ENCODE measurements at places on chromosomes 5 and 9. TPM values are rescaled to one million over a fixed set of nuclear protein-coding genes. Genes with fewer than 3 reads are reported as not detected.
A peak's percentile ranks its signal among the peaks of the same experiment; 100 is the strongest.

Gene RASGRF2
- 11.1 TPM for total RNA-seq

Gene LMX1B
- not detected for total RNA-seq

Gene NCS1
- 24.3 TPM for total RNA-seq

Gene SH3TC2
- not detected for total RNA-seq

Gene FCN1
- total RNA-seq, result 1.6 TPM

Gene PRDM9
- not detected for total RNA-seq

Gene CCDC171
- 2.3 TPM for total RNA-seq

Gene SH3RF2
- total RNA-seq, result not detected

Gene IL13
- total RNA-seq, result 69.0 TPM

Gene SLF1
- 14.0 TPM for total RNA-seq

Gene DRD1
- total RNA-seq, result not detected

Gene TAF11L4
- total RNA-seq, result not detected

- no peak for DNase-seq
Observed at GRCh38 chr9:36029765-36030528, 6.8 kb upstream of the RECK start.

DNA sequence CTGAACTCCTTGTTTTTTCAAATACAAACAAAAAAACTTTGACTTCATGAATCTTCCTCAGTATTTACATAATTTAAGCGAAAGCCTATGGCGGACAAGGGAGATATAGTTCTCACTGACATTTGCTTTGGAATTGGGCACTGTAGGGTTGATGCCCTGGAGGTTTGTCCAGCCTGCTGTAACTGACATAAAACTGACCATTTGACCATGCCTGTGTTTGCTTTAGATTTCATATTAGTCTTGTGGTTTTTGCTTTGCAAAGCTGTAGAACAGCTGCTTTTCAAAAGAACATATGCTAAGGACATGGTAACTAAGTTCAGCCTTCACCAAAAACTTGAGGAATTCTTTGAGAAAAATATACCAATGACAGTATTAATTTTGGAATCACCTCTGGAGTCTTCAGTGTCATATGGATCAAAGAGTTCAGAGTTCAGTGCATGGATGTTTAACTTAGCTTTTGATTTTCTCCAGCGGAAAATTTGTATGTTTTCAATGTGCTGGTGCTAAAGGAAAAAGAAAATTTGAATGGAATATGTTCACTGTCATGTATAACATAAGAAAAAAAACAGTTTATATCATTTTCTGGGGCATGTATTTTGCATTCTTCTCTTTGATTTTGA lies 1013.1 kb downstream of the NR2F1-AS1 start:
- DNase-seq, result no peak

DNA sequence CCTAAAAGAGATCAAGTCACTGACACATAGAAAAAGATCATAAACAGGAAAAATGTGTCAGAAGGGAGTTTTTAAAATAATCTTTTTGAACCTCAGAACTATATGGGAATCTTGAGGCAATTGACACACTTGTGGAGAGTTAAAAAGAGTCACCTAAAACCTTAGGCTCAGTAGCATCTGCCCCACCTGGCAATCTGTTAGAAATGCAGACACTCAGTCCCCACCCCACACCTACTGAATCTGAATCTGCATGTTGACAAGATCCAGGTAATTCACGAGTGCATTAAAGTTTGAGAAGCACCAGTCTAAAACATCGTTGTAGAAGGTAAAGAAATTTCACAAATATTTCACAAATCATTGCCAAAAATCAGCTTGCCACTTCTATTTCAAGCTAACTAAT lies 388.3 kb downstream of the NR2F1-AS1 start:
- DNase-seq, result no peak

- DNase-seq, result no peak
Observed at GRCh38 chr9:38195737-38196161, 126.7 kb upstream of the SHB start.

DNA sequence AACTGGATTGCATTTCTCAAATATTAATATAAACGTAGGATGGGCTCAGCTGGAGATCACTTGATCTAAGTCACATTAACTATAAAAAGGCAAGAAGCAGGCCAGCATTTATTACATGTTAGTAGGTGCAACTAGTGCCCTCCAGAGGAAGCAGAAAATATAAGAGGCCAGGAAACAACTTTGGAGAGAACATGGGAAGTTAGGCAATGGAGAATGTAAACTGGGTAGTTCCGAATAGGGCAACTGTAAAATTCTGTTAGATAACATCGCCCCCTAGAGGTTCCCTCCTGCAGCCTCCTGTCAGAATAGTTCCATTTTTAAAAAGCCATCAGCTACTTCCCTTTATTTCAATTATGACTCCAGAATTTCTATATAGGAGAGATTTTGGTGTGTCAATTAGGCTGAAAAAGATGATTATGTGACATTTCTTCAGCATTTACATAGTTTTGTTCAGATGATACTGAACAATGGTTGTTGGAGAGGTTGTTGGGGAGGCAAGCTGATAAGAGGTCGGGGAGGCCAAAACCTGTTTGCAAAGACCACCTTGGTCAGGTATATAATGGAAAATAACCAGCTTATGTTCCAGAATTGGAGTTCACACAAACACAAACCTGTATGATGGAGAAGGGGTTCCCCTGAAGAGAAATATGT lies 22.4 kb downstream of the CCL28 start:
- peak; percentile 5 for DNase-seq

GRCh38 chr5:17995997-17996396 lies 361.7 kb downstream of the TAF11L14 start:
- DNase-seq, result no peak

GRCh38 chr9:77945798-77946197 lies 85.8 kb downstream of the GNAQ start:
- no peak for DNase-seq

GRCh38 chr5:155309021-155309746 lies 295.6 kb downstream of the KIF4B start:
- DNase-seq, result no peak

DNA sequence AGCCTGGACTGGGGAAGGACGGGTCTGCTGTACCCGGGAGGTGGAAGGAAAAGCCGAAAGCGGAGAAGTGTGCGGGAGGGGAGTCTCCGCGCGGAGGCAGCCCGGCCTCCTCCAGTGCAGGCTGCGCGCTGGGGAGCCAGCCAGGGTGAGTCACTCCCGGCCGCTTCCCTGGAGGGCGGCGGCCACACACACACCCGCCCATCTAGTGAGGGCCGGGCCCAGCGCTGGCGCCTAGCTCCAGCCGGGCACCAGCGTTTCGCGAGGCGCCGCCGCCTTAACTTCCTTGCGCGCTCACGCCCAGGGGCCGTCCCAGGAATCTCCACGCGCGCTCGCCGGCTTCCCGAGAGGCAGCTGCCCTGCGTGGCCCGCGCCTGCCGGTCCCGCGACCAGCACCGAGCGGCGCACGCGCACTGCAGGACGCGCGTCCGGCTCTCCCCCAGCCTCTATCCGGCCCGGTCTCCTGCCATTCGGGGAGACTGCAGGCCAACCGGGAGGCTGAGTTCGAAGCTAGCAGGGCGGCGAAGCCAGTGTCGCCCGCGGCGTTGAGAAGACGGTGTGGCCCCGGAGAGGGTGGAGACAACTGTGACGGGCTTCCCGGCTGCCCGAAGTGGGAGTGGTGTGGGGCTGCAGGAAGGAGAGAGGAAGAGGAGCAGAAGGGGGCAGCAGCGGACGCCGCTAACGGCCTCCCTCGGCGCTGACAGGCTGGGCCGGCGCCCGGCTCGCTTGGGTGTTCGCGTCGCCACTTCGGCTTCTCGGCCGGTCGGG lies at the start of gene JAK2:
Gene JAK2 (plus strand): TSS at position 652 of the 765 bp plus-strand sequence. CDS start 36,716 bp downstream, outside the sequence.
- peak; percentile 74 for DNase-seq

DNA sequence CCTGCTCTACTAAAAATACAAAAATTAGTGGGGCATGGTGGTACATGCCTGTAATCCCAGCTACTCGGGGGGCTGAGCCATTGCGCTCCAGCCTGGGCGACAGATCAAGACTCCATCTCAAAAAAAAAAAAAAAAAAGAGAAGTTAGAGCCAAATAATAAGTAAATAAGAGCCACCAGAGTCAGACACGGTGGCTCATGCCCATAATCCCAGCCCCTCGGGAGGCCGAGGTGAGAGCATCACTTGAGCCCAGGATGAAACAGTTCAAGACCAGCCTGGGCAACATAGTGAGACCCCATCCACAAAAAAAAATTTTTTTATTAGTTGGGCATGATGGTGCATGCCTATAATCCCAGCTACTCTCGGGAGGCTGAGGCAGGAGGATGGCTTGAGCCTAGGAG lies 85.8 kb upstream of the LARP1 start:
- no peak for DNase-seq

DNA sequence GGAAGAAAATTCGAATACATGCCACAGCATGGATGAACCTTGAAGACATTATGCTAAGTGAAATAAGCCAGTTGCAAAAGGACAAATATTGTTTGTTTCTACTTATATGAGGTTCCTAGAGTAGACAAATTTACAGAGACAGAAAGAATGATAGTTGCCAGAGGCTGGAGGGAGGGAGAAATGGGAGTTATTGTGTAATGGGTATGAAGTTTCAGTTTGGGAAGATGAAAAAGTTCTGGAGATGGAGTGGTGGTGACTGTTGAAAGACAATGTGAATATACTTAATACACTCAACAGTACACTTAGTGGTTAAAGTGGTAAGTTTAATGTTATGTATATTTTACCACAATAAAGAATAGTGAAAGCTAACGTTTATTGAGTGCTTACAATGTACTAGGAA lies 99.6 kb upstream of the SLC44A1 start:
- no peak for DNase-seq

DNA sequence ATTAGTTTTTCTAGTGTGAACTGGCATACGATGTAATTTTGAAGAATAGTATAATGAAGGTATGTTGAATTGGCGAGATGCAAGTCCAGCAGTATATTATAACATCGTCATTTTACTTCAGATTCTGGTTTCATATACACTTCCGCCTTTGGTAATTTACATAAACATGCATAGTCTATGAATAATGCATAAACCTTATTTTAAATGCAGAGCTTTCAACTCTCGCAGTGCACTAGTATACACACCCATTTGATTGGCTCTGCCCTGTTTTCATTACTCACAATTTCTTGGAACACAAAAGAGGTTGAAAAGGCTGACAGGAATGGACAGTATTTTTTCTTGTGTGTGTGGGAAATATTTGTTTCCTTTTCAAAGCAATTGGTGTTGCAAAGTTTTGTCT lies 128.9 kb upstream of the CCNH start:
- DNase-seq, result no peak

DNA sequence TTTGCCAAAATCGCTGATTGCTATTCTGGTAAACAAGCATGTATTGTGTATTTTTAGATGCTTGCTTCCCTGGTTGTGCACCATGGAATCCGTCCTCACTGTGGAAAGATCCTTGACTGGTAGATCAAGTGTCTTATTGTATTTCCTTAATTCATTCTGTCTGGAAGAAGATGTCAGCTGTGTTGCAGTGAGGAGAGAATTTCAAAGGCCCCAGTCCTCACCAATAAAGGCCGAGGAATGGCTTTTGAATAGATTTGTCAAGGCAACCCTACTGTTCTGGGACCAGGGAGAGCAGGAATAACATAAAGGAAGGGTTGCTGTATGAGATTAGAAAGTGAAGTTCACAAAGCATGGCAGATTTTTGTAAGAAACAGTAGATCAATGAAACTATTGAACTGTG lies 36.2 kb upstream of the POU5F2 start:
- no peak for DNase-seq

GRCh38 chr5:180600554-180601041 lies 9.3 kb upstream of the SCGB3A1 start:
- no peak for DNase-seq

DNA sequence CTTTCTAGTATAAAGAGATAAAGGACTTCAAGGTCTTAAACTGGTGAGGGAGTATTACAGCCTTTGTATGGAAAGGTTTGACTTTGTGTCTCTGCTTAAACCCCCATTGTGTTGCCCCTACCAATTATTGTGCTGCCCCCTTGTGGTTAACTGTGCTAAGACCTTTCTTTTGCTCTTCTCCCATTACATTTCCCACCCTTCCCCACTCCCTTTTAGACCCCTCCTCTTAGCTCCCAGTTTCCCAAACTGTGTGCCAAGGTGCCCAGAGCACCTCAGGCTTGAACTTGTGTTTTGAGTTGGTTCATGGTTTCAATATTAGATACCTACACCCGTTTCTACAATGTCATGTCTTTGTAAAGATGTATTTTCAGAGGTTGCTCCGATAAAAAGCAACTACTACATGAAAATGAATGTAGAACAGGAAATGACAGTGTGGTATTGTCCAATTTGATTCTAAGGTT lies 2.9 kb downstream of the JAK2 start:
- peak; percentile 60 for DNase-seq

DNA sequence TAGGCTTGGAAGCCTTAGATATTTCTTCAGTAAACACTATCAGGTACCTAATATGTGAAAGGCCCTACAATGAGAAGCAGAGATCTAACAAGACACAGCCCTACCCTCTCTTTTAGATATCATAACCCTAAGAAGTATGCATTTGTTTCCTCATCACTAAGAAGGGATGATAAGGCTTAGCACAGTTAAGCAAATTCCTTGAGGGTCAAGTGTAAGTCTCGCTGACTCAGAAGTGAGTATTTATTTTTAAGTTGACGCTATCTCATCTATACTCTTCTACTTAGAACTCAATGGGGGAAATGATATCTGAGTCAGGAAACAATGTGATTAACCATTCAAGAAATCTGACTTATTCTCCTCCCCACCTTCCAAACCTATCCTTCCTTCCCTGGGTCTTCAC lies 149.7 kb downstream of the ESM1 start:
- no peak for DNase-seq

- no peak for DNase-seq
Observed at GRCh38 chr5:93608855-93609254, 25.8 kb downstream of the NR2F1 start.

GRCh38 chr5:168714046-168714445 lies 134.9 kb upstream of the PANK3 start:
- DNase-seq, result no peak

GRCh38 chr5:82335806-82336205 lies 57.7 kb upstream of the RPS23 start:
- DNase-seq, result no peak

GRCh38 chr5:142408981-142409481 lies 84.2 kb upstream of the SPRY4 start:
- no peak for DNase-seq

- no peak for DNase-seq
Observed at GRCh38 chr9:107213561-107214028, 69.5 kb upstream of the RAD23B start.

DNA sequence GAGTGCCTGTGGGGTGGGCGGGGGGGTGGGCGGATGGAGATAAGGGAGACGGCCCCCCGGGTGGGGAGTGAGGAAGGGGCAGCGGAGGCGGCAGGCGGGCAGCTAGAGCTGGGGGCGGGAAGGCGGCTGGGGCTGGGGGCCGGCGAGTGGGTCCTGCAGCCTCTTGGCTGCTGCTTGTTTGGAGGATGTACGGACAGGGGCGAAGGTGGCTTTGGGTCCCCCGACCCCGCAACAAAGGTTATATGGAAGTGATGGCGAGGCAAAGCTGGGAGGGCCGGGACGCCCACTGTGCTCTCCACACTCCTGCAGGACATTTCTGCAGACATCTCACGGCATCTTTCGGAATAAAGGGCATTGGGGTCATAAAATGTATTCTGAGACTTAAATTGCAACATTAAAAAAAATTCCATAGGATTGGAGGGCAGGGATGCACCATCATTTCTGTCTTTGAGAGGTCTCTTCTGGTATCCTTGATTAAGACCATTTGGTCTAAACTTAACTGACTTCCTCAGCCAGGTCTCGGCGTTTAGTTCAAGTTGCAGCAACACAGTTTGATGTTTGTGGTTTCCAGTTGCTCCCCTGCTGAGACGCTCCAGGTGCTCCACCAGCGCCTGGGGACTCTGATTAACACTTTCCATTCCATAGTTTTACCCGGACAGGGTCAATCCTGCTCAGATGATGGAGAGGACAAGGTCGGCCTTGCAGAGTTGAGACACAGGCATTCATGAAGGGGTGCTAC lies 101.6 kb upstream of the SSBP2 start:
- DNase-seq, result peak; percentile 44
